NCI-H226 (cell line): ENCODE measurements at places on chromosomes 11 and 22.

GRCh38 chr11:58637371-58637770, 14.9 kb downstream of the CNTF start:
- no peak for DNase-seq

GRCh38 chr22:48945621-48946458, 881.8 kb downstream of the BRD1 start:
- no peak for DNase-seq

DNA sequence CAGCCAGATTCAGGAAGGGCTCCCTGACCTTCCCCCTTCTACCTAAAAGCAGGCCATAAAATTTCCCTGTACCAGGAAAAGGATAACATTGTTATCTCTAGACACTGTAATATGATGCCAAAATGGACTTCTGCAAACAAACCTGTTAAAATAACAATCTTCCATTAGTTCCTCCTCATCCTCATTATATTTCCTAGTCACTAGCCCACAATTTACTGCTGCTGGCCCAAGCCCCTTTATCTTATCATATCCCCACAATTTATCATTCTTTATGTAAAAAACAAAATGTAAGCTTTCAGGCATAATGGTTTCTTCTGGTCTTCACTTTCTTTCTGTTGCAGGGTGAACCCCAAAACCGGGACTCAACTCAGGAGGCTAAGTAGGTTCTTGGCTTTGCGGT, 1132.1 kb upstream of the CNTN5 start:
- DNase-seq: no peak

GRCh38 chr11:41273908-41274307, 185.5 kb downstream of the LRRC4C start:
- no peak for DNase-seq

DNA sequence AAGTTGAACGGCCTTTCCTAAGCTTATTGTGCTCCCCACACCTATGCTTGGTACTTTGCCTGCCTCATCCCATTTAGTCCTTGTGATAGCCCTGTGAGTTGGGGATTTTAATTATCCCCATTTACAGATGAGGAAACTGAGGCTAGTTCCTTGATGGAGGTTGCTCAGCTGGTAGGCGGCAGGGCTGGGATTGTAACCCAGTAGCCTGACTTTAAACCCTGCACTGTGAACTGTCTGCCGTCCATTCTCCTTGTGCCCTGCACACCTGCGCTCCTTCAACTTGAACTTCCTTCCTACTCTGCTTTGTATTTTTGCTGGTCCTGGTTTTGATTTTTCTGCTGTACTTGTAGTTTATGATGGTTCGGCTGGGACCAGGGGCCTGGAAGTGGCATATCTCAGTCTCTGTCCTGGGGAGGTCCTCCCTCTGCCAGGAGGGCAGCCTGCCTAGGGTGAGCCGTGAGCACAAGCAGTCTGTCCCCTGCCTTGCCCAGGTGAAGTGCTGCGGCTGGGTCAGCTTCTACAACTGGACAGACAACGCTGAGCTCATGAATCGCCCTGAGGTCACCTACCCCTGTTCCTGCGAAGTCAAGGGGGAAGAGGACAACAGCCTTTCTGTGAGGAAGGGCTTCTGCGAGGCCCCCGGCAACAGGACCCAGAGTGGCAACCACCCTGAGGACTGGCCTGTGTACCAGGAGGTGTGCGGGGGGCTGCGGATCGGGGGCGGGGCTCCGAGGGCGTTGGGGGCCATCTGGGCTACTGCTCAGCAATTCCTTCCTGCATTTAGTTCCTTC, 52.4 kb downstream of the CD82 start:
- DNase-seq: no peak
